MCF 10A (cell line): ENCODE measurements at places on chromosomes 13 and 19. TPM values are rescaled to one million over a fixed set of nuclear protein-coding genes. Genes with fewer than 3 reads are reported as not detected.

- peaks cover 6% of the 10 kb centered on the region for H3K4me1 ChIP-seq
- H3K36me3 ChIP-seq, result peaks cover 6% of the 10 kb centered on the region
- H3K27ac ChIP-seq, result no peak overlapping the region
- peak; percentile 5 for DNase-seq
- H3K27me3 ChIP-seq, result no peaks in the 10 kb centered on the region
Observed at GRCh38 chr13:59745392-59745788, 418.3 kb downstream of the DIAPH3 start.

DNA sequence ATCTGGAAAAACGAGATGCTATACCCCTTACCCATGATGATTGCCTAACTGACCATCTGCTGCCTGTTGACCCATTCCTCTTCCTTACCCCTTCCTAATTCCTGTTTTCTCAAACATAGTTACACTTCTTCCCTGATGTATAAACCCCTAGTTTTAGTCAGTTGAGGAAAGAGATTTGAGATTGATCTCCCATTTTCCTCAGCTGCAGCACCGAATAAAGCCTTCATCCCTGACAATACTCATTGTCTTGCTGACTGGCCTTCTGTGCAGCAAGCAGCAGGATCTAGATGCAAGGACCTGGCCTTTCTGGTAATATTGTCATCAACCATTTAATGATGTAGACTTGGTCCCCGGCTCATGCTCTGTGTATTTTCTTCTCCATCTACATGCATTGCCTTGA is 999 bp upstream of the ZNF264 start:
- peak overlapping the region; percentile 97 for H3K4me3 ChIP-seq
- H3K4me1 ChIP-seq, result peaks cover 22% of the 10 kb centered on the region
- H3K27ac ChIP-seq, result peak overlapping the region; percentile 96
- peaks cover 32% of the 10 kb centered on the region for H3K36me3 ChIP-seq

DNA sequence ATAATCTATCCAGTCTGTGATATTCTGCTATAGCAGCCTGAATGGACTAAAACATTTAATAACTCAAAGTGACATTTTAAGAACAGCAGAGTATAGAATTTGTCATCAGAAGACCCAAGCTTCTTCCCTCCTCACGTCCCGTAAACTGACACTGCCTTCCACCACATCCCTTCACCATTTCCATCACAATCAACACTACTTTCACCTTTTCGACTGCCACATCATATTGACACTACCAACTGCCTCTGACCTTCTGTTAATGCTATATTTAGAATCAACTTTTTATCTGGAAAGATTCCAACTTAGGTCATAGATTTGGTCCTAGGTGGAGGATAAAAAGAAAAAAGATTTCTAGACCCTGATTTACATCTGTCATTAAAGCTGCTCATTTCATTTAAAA is 39.6 kb downstream of the STOML3 start:
- no peak for DNase-seq
- no peaks in the 10 kb centered on the region for H3K36me3 ChIP-seq
- H3K27ac ChIP-seq, result peak overlapping the region; percentile 49
- no peak overlapping the region for H3K4me3 ChIP-seq
- H3K27me3 ChIP-seq, result no peaks in the 10 kb centered on the region

GRCh38 chr13:87783366-87783765 is 112.2 kb downstream of the SLITRK5 start:
- H3K4me3 ChIP-seq, result no peak overlapping the region
- DNase-seq, result no peak
- no peaks in the 10 kb centered on the region for H3K27me3 ChIP-seq
- H3K4me1 ChIP-seq, result no peaks in the 10 kb centered on the region

GRCh38 chr19:6753178-6754031 is 13.8 kb downstream of the SH2D3A start:
- H3K4me3 ChIP-seq, result no peak overlapping the region
- DNase-seq, result peak; percentile 55
- H3K36me3 ChIP-seq, result peaks cover 79% of the 10 kb centered on the region

- peak overlapping the region; percentile 74 for H3K4me3 ChIP-seq
- H3K27me3 ChIP-seq, result no peaks in the 10 kb centered on the region
- H3K4me1 ChIP-seq, result peaks cover 4% of the 10 kb centered on the region
- H3K36me3 ChIP-seq, result no peaks in the 10 kb centered on the region
Observed at GRCh38 chr19:531009-531752, 379 bp upstream of the CDC34 start.

DNA sequence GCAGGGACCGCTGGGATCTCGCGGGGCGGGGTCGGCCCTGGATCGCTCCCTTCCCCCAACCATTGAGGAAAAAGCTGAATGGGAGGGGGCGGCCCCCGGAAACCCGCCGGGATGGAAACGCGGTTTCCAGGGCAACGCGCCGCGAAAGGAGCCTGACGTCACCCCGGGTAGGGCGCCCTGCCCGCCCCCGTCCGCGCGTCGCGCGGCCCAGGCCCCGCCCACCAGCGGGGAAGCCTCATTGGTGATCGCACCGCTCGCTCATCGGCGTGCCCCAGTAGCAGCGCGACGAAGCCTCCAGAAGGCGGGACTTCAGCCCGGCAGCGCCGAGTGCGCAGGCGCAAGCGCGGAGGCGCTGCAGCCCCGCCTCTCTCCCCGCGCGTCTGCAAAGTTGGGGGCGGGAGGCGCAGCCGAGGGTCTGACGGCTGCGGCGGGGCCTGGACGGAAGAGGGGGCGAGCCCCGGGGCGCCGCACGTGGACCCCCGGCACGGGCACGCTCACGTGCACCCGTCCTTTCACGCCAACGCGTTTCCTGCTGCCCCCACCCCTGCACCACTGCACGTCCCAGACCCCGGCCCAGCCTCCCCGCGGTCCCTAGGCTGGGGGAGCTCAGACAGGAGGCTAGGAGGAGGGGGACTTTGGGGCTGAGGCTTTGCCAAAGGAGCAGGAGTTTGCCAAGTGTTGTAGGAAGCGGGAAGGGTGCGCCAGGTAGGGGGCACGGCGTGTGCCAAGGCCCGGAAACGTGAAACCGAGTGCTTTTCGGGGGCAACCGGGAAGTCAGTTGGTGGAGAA is 8.2 kb upstream of the CIRBP start:
- peaks cover 38% of the 10 kb centered on the region for H3K4me1 ChIP-seq
- DNase-seq, result peak; percentile 96
- peak overlapping the region; percentile 94 for H3K27ac ChIP-seq
- peak overlapping the region; percentile 71 for H3K4me3 ChIP-seq
- H3K36me3 ChIP-seq, result peaks cover 45% of the 10 kb centered on the region

GRCh38 chr13:24274452-24275021 is 34.8 kb upstream of the C1QTNF9 start:
- no peaks in the 10 kb centered on the region for H3K36me3 ChIP-seq
- H3K27me3 ChIP-seq, result no peaks in the 10 kb centered on the region
- H3K4me3 ChIP-seq, result no peak overlapping the region
- no peak for DNase-seq

DNA sequence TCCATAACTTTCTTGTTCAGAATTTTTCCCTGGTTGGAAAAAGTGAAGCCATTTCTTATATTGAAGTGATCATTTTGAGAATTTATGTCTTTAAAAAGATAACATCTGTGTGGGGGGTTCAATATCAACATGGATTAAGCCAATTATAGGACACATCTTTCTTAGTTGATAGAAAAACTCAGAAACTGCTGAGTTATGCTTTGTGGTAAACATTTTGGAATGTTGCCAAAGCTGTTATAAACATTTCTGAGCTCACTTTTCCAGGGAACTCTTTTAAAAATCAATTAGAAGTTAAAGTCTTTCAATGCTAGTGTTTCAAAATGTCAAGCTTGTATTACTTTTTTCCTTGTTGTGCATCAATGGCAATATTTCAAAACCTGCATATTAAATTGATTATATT is 248.8 kb downstream of the DACH1 start:
- DNase-seq, result no peak
- H3K4me3 ChIP-seq, result no peak overlapping the region
- no peaks in the 10 kb centered on the region for H3K36me3 ChIP-seq
- H3K27me3 ChIP-seq, result peaks cover 68% of the 10 kb centered on the region
- no peaks in the 10 kb centered on the region for H3K4me1 ChIP-seq

DNA sequence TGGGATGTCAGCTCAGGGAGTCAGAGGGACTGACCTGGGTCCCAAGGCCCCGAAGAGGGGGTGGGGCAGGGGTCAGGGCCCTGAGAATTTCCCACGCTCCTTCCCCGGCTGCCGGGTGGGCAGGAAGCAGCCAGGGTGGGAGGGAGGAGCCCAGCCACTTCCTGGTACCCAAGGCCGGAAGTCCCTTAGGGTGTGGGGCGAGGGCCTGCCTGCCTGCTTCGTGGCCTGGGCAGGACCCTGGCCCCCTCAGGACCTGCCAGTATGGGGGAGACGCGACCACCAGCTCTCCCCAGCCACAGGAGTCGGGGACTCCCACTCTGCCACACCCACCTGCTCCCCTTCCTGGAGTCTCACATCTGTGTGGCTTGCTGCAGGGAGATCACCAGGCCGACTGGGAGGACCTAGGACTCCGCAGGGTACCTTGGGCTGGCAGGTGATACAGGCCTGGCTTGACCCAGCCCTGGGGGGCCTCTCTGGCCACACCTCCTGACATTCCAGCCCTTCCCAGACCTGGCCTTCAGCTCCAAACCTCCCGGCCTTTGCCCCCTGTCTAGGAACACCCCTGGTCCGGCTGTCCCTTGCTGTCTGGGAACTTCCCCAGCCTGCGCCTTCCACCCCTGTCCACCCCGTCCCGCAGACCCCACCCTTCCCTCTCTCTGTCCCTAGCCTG is 9.8 kb upstream of the CIRBP start:
- no peak overlapping the region for H3K4me3 ChIP-seq
- peaks cover 58% of the 10 kb centered on the region for H3K36me3 ChIP-seq
- H3K27ac ChIP-seq, result peak overlapping the region; percentile 92
- no peaks in the 10 kb centered on the region for H3K27me3 ChIP-seq
- peaks cover 32% of the 10 kb centered on the region for H3K4me1 ChIP-seq
- DNase-seq, result peak; percentile 74

- no peaks in the 10 kb centered on the region for H3K27me3 ChIP-seq
- no peak overlapping the region for H3K4me3 ChIP-seq
- no peak for DNase-seq
Observed at GRCh38 chr13:105200181-105200580, 1335.3 kb downstream of the EFNB2 start.

GRCh38 chr13:39804332-39805210 is 149.1 kb downstream of the COG6 start:
- no peak overlapping the region for H3K27ac ChIP-seq
- H3K4me3 ChIP-seq, result no peak overlapping the region

DNA sequence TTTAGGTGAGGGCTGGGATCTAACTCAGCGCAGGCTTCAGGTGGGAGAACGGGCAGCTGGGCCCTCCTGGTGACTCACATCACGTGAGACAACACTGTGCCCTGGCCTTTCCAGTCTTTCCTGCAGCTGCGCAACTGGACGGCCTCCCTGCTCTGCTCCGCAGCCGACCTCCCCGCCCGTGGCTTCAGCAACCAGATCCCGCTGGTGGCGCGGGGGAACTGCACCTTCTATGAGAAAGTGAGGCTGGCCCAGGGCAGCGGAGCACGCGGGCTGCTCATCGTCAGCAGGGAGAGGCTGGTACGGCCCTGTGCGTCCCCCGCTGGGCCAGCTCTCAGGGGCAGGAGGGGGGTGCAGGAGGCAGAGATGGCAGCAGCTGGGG is 8.8 kb downstream of the SPPL2B start:
- H3K4me1 ChIP-seq, result no peaks in the 10 kb centered on the region
- H3K27ac ChIP-seq, result no peak overlapping the region
- H3K27me3 ChIP-seq, result no peaks in the 10 kb centered on the region
- peaks cover 18% of the 10 kb centered on the region for H3K36me3 ChIP-seq

- no peak overlapping the region for H3K4me3 ChIP-seq
- H3K36me3 ChIP-seq, result no peaks in the 10 kb centered on the region
- H3K4me1 ChIP-seq, result no peaks in the 10 kb centered on the region
- no peak for DNase-seq
- H3K27me3 ChIP-seq, result no peaks in the 10 kb centered on the region
Observed at GRCh38 chr13:49632156-49632555, 3.8 kb downstream of the ARL11 start.

DNA sequence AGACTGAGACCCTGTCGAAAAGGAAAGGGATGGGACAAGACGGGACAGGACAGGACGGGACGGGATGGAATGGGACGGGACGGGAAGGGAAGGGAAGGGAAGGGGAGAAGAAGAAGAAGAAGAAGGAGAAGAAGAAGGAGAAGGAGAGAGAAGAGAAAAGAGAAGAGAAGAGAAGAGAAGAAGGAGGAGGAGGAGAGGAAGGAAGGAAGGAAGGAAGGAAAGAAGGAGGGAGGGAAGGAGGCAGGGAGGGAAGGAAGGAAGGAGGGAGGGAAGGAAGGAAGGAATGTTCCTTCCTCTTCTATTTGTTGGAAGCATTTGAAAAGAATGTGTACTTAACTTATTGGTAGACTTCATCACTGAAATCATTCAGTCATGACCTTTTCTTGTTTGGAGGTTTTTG is 9.6 kb upstream of the SHFL start:
- no peaks in the 10 kb centered on the region for H3K4me1 ChIP-seq
- H3K4me3 ChIP-seq, result no peak overlapping the region

GRCh38 chr13:79591493-79591892 is 110.5 kb downstream of the NDFIP2 start:
- DNase-seq, result no peak
- H3K4me1 ChIP-seq, result peaks cover 27% of the 10 kb centered on the region
- peak overlapping the region; percentile 98 for H3K27ac ChIP-seq
- H3K4me3 ChIP-seq, result no peak overlapping the region
- H3K27me3 ChIP-seq, result no peaks in the 10 kb centered on the region
- no peaks in the 10 kb centered on the region for H3K36me3 ChIP-seq

DNA sequence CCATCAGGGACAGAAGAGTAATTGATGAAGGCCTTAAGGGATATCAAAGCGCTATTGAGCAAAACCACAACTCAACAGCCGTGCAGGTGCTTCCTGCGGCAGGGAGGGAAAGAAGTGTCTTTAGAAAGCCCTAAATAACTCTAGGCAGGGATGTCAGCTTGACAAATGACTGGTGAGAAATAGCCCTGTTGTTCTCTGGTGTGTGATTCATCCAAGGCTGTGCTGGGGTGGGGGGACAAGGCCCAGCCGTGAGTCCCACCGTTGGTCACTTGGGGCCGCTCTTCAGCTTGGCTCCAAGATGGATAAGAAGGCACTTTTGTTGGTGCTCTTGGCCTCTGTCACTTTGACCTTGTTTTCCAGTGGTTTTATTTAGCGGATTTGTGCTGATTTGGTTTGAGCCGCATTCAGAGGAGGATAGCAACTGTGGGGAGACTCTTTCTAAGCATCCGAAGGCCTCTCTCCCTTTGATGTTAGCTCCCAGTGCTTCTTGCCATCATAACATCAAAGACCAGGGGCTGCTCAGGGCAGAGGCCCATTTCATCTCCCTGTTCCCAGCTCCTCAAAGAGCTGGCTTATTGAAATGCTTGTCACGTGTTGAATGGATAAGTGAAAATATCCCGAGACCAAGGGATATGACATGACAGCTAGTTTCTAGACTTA is 130.3 kb upstream of the SERP2 start:
- no peaks in the 10 kb centered on the region for H3K36me3 ChIP-seq
- peak; percentile 97 for DNase-seq
- H3K4me1 ChIP-seq, result peaks cover 29% of the 10 kb centered on the region
- H3K27me3 ChIP-seq, result no peaks in the 10 kb centered on the region
- no peak overlapping the region for H3K4me3 ChIP-seq

Gene RCBTB2
- total RNA-seq, result 2.4 TPM in 2 replicates

Gene LILRA6
- not detected in 2 replicates for total RNA-seq

Gene RPL18
- 1,536 and 1,736 TPM in 2 replicates for total RNA-seq

Gene TUBA3C
- not detected in 2 replicates for total RNA-seq

Gene HSPB6
- 0.21 TPM in 1 of 2 replicates, not detected in the other for total RNA-seq

Gene RRAS
- total RNA-seq, result 37.6 and 56.5 TPM in 2 replicates

Gene APLP1
- total RNA-seq, result 1.3 and 2.4 TPM in 2 replicates

Gene FUT2
- not detected in 2 replicates for total RNA-seq

Gene ERICH6B
- total RNA-seq, result not detected in 2 replicates

Gene EBPL
- 90.1 and 121 TPM in 2 replicates for total RNA-seq

Gene IGFLR1
- total RNA-seq, result 3.6 and 4.2 TPM in 2 replicates

Gene FCAR
- total RNA-seq, result not detected in 2 replicates

Gene KLK8
- total RNA-seq, result not detected in 2 replicates
